Eye (tissue), 1 donor: ENCODE measurements at places on chromosomes 1 and 21.

- DNase-seq: no peak
These were observed 57.6 kb upstream of the SAMD11 start for GRCh38 chr1:866095-866494.

DNA sequence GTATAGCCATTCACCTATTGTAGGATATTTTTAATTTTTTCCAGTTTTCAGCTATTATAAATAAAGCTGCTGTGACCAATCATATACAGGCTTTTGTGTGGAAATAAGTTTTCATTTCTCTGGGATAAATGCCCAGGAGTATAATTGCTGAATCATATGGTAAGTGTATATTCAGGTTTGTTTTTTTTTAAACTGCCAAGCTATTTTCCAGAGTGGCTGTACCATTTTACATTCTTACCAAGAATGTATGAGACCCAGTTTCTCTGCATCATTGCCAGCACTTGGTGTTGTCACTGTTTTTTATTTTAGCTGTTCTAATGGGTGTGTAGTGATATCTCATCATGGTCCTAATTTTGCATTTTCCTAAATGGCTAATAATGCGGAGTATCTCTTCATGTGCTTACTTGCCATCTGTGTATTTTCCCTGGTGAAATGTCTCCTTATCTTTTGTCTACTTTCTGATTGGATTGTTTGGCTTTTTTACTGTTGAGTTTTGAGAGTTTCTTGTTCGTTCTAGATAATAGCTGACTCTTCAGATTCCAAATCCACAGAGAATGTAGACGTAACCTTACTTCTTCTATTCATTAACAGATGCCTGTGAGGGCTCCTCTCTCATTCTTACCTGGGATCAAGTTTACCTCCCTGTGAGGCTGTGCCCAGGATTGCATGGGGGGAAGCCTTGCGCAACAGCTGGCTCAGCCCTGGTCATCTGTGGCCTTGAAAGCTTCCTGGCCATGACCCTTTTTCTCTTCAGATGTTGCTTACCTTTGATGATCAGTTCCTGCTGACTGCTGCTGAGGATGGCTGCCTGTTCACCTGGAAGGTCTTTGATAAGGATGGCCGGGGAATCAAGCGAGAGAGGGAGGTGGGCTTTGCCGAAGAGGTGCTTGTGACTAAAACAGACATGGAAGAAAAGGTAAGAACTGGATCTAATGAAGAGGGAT is 42.6 kb downstream of the CFAP57 start:
- no peak for DNase-seq

DNA sequence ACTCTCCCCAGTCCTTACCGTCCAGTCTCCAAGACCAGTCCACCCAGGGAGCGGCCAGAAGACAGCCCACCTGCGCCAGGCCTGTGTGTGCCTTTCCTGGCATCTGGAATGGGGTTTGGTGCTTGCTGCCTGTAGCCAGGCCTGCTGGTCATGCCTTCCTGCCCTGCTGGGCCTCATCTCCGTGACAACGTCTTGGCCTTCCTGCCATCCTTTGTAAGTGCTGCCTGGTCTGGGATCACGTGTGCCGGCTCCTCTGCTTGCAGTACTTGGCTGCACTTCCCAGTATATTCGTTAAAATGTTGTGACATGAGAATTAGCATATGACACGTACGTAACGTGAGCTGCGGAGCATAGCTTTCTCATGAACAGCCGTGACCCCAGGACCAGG is 145.3 kb upstream of the COL6A1 start:
- DNase-seq: peak; percentile 71

GRCh38 chr1:228867108-228867950 is 132.1 kb downstream of the RHOU start:
- DNase-seq: peak; percentile 68

GRCh38 chr1:223228931-223229528 is 86.0 kb upstream of the TLR5 start:
- DNase-seq: no peak

GRCh38 chr1:209249785-209250440 is 333.6 kb upstream of the CAMK1G start:
- peak; percentile 23 for DNase-seq

DNA sequence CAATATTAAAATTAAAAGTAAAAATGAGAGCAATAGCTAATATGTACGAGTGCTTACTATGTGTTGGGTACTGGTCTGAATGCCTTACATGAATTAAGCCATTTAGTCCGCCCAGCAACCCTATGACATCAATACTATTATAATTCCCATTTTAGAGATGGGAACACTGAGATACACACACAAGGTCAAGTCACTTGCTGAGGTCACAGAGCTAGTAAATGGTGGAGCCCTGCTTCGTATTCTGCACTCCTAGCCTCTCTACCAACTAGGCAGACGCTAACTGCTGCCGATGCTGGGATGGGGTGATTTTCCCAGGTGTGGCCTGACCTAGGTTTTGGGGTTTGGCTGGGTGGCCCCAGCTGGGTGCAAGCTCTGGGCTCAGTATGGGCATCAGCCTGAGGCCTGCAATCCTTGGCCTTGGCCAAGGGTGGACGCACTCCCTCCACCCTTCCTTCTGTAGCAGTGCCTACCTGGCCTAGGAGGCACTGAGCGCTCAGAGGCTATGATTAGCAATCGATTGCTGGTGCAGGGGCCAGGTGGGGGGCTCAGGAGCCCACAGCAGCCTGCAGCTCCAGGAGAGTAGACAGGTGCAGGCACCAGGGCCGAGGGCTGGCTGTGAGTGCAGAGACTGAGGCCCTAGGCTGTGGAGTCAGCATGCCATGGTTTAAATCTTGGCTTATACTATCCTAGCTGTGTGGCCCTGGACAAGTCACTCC is 2.7 kb downstream of the FAM131C start:
- DNase-seq: no peak

GRCh38 chr1:179229214-179230140 is at the start of gene ABL2:
Gene ABL2 (minus strand): TSS chr1:179229677. CDS start chr1:179229397, 280 bp downstream.
- peak; percentile 87 for DNase-seq

GRCh38 chr1:41640141-41640751 is 155.8 kb upstream of the EDN2 start:
- DNase-seq: no peak

DNA sequence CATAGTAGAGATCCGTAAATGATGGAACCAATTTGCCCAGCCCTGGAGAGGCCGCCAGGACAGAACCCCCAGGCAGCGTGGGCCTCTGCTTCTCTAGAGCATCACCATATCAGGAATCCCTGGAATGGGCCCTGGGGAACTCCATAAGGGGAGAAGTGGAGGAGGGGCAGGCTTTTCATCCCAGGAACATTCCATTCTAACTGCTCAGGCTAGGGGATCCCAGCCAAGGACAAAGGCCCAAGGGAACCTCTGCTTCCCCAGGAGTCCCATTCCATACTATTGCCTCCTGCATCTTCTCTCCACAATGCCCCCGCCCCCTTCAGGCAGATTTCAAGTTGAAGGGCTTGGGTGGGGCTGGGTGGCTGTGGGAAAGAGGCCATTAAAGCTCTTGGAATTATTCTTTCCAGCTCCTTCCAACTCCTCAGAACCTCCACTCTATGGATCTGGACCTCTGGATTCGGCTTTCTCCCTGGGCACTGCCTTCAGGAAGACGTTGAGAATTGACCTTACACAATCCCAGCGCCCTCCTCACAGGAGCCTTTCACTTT is 6.0 kb downstream of the TRNP1 start:
- peak; percentile 76 for DNase-seq

DNA sequence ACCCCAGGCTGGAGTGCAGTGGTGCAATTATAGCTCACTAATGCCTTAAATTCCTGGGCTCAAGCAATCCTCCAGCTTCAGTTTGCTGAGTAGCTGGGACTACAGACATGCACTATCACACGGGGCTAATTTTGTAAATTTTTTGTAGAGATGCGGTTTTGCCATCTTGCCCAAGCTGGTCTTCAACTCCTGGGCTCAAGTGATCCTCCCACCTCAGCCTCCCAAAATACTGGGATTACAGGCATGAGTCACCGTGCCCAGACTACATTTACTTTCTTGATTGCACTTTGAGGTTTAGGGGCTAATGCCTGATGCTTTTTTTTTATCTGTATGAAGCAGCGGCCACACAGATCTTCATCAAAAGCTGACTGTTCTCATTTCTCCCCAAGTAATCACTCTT is 124.6 kb downstream of the KIF26B start:
- DNase-seq: no peak

- DNase-seq: no peak
These were observed 729.5 kb upstream of the ADGRL2 start for GRCh38 chr1:81071072-81071858.

DNA sequence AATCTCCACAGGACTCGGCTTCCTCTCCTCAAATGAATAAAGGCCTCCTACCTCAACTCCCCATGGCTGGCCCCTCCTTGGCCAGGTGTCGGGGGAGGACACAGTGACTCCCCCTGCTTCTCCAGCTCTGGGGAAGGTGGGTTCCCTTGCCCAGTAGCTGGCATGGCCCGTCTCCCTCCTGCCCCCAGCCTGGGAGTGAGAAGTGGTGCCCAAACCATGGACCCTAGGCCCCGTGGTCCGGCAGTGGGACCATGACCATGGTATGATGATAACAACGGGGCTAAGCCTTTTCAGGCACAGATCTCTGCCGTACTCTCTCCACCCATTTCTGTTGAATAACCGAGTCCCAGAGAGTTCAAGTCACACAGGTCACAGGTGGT is 11.2 kb downstream of the PLA2G2F start:
- DNase-seq: no peak

- DNase-seq: peak; percentile 56
These were observed 3.0 kb downstream of the OLFML3 start for GRCh38 chr1:113981962-113982931.

DNA sequence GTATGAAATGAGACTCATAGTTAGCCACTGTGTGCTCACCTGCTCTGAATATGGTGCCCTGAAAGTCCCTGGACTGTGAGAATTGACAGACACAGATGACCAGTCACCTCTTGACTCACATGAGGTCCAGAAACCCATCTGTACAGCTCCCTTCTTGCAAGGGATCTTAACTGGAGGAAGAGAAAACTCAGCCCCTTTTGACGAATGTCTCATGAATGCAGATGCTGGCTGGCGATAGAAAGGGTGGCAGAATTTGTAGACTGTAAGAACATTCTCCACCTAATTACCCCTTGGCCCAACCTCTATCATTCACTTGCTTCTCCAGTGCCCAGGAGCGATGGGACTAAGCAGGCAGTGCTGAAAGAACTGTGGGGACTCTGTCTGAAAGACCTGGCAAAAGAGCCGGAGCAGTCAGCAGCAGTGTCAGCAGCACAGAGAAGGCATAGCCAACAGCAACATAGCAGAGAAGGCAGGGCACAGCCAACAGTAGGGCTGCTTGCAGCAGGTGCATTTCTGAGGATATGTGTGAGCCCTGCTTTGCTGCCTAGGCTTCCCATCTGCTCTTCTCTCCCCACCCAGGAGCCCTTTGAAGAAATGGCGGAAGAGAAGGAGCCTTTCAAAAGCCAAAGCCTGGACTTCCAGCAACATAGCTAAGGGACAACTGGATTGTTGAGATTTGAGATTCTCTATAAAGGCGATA is 25.8 kb upstream of the IFNGR2 start:
- DNase-seq: no peak

- DNase-seq: no peak
These were observed 119.8 kb upstream of the KCNJ6 start for GRCh38 chr21:38036016-38036415.

- peak; percentile 68 for DNase-seq
These were observed 68.7 kb upstream of the C1orf105 start for GRCh38 chr1:172351754-172352161.

DNA sequence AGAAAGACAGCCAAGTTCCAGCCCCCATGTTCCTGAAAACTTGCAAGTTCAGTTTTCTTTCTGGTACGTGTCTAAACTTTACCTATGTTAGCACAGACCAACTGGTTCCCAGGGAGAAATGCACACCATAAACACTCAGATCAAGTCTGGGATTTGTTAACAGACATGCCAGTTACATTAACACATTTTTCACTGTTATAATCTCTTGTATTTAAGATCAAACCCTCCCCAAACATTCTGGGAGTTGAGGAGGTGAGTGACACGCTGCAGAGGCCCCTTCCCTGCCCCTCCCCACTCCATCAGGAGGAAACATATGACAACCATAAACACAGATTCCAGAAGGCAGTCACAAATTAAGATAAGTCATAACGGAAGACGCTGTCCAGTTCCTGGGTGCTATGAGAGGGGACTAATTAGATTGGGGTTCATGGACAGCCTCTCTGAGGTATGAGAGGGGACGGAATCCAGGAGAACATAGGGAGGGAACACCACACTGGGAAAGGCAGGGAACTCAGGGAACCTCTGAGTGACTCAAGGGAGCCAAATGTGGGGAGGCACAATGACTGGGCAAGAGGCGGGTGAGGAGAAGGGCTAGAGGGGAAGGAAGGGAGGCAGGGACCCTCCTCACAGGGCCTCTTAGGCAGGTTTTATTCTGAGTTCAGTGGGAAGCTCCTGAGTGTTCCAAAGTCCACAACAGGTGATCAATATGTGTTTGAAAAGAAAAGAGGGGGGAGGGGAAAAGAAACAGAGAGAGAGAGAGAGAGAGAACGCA is 25.0 kb downstream of the DUSP10 start:
- peak; percentile 37 for DNase-seq

GRCh38 chr1:110151175-110151669 is 928 bp downstream of the SLC6A17 start:
- DNase-seq: peak; percentile 65

DNA sequence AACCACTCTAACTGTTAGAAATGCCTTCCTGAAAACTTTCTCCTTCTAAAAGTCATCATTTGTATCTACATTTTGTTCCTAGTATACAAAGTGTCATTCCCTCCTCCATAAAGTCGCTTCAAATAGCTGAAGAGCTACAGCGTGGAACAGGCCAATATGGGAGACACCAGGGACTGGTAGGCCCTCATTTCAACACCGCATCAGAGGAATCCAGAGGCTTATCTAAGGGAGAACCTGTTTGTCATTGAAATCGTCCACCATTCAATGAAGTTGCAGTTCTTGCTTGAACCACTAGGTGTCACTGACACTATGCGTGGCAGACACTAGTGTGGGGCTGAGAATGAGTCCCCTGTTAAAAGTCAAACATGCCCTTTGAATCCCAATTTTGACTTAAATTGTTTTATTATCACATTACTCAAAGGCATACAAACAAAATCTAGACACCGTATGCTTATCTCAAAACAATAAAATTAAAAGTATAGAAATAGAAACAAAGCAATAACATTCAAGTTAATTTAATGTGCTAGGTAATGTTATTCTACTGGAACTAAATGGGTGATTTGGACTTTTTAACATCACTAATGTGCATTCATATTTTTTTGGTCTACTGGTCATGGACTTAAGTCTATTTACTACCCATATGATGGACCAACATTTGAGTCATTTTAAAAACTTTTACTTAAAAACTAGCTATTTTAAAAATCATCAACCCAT is 182.3 kb downstream of the FCRL5 start:
- peak; percentile 81 for DNase-seq

DNA sequence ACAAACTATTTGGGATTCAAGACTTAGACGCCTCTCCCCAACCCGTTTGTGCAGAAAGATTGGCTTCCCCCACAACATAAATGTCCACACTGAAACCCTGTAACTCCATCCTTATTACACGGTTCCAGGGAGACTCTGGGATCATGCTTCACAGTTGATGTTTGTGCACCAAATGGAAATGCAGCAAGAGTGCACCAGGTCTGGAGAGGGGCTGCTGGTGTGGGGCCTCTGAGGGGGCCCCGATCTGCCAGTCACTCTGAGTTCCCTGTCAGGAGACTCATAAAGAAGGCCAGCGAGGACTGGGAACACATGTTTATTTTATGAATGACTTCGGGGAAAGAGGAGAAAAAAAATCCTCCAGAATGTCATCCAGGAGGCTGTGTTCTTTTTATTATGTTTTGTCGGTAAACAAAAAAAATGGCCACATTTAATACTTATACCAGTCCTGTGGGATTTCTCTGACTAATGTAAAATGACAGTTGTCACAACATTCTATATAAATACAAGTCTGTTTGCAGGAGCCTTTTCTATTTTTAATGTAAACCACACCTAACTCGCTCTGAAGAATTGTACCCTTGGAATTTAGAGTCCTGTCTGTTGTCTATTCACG is 439.1 kb upstream of the VAMP3 start:
- peak; percentile 36 for DNase-seq

- DNase-seq: no peak
These were observed 1.0 kb upstream of the NADK start for GRCh38 chr1:1779320-1779675.
